ENCODE measurements at places on chromosomes 11 and 22. TPM values are rescaled to one million over a fixed set of nuclear protein-coding genes. Genes with fewer than 3 reads are reported as not detected.

DNA sequence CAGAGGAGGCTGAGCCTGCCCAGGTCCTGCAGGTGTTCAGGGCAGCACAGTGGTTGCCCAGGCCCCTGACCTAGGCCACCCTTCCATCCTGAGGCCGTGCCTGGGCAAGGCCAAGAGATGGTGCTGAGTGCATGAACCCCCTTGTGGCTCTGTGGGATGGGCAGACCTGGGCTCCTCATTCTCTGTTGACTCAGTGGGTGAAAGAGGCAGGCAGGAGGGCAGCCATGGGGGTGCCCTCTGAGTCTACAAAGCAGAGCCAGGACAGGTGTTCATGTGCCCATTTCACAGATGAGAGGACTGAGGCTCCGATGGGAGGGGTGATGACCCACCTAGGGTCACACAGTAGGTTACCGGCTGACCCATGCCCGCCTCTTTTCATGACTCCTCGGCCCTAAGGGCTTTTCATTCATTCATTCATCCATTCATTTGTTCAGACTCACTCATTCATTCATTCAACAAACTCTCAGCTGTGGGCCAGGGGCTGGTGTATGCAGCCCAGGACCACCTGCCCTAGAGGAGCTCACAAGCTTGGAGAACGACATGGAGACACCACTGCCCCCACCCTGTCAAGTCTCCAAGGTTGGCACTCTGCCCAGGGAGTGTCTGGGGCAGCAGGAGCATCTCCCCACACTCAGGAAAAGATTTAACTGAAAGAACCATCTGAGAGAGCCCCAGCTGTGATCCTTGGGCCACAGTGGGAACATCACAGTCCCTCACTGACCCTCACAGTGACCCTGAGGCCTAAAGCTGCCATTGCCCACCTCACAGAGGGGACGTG lies 40.5 kb downstream of the IGLL5 start:
- no peak for DNase-seq

GRCh38 chr11:85377901-85378300 lies 249.2 kb downstream of the DLG2 start:
- DNase-seq = no peak

H19 gene
- 0.55 TPM for total RNA-seq

PRR5L gene
- total RNA-seq = 83.1 TPM

DNA sequence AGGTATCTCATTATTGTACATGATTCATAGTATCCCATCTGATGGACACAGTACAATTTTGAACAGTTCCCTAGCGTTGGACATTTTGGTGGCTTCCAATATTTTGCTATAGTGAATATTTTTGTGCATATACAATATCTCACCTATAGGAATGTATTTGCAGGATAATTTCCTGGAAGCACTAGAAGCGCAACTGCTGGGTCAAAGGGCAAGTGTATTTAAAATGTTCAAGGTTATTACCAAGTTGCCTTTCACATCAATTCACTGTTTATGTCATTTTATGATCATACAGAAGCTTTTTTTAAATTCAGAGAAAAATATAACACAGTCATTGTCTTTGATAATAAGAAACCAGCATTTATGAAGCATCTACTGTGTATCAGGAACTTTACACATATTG lies 19.1 kb upstream of the RPS3 start:
- no peak for DNase-seq

GRCh38 chr11:34266090-34266912 lies 91.5 kb downstream of the ABTB2 start:
- DNase-seq = peak; percentile 98

DNA sequence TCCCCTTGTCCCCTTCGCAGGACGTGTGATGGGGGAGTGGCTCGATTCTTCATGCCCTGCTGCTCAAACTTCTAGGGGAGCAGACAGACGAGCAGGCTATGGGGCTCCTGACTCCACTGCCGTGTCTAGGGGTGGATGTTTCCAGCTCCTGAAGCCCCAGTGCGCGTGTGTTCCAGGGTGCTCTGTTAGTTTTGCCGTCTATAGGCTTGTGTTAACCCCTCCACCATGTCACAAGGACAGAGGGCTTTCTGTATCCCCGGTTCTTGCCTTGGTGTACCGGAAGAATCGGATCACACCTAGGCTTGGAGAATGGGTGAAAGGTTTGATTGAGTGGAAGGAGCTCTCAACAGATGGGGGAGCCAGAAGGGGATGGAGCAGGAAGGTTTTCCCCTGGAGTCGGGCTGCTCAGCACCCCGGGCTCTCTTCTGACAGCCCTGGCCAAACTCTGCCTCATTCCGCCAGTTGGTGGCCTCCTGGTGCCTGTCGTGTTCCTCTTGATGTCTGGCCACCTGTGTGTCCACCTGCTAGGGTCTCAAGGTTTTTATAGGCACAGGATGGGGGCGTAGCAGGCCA lies 810.7 kb downstream of the BRD1 start:
- no peak for DNase-seq

DNA sequence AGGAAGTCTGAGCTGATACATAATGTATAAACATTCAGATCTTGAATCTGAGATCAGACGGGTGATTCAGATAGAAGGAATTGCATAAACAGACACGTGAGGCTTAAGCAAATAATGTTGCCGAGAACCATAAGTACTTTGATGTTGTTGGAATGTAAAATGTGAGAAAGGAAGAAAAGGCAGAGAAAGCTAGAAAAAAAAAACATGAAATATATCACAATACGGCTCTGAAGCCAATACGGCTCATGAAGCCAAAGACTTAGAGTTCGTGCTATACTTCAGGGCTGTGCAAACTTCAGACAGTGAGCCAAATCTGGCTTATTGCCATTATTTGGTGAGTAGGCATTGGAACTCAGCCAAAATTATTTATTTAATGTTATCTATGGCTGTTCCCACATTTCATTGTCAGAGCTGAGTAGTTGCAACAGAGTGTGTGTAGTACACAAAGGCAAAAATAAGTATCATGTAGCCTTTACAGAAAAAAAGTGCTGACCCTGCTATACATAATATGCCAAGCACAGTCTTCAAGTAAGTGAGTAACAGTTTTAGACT lies 673.3 kb downstream of the CNTN5 start:
- peak; percentile 18 for DNase-seq

KIRREL3 gene
- 0.10 TPM for total RNA-seq

DNA sequence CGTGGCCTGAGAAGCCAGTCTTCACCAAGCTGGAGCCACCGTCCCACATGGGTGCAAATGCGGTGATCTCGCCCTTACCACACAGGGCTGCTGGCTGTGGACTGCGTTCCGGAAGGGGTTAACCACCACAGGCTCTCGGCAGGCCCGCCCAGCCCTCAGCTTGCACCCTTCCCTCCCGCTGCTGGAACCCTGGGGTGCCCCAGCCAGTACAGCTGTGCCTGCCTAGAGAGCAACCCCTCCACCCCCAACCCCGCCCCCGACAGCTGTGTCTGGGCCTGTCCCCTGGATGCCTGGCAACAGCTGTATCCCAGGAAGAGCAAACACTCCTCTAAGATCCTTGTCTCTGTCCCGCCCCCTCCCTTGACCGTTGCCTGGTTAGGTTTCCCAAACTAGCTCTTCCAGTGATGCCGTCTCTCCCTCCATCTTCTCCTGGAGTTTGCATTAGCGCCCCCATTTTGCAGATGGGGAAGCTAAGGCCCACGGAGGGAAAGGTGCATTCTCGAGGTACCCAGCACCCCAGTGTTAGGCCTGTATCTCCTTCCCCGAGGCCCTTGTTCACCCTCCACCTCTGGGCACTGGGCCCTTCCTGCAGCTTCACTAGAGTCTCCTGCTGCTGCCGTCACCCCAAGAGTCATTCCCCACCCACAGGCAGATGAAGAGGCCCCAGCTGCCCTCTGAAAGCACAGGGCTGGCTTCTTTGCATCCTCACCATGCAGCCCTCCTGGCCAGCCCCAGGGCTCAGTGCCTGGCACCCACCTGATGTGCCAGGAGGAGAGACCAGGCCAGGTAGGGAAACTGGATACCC lies 12.6 kb upstream of the COX8A start:
- DNase-seq = no peak

GRCh38 chr11:87255589-87255988 lies 217.9 kb downstream of the TMEM135 start:
- no peak for DNase-seq

GRCh38 chr11:34027516-34028408 lies 23.8 kb upstream of the CAPRIN1 start:
- peak; percentile 60 for DNase-seq

AQP11 gene
- total RNA-seq = 2.1 TPM

DNA sequence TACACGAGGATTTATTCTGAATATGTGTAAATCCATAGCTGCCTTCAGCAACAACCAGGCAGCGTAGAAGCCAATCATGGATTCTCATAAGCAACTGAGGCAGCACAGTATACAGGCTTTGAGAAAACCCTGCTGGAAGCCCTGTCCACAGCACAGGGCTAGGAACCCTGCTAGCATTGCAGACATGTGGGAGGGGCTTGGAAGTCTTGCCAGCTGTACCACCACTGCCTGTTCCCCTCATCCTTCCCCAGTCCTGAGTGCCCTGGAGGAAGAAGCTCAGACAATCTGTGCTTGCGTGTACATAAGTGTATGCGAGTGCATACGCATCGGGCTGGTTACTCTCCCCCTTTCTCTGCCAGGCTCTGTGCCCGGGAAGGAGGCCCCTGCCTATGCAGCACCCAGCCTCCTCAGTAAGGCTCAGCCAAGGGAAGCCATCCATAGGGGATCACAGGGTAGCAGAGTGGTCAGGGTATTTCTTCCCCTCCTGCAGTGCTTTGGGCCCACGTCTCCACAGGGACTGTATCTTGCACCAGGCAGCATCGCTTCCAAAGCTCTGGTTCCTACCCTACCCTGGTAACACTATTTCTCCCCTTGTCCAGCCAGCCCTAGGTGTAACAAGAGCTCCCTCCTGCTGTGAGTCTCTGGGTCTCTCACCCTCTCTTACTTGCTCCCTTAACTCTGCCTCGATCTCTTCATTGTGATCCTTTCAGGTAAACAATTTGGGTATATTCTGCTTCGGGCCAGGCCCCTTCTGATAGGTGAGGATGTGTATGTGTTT lies 90.5 kb downstream of the GALNT18 start:
- no peak for DNase-seq

DNA sequence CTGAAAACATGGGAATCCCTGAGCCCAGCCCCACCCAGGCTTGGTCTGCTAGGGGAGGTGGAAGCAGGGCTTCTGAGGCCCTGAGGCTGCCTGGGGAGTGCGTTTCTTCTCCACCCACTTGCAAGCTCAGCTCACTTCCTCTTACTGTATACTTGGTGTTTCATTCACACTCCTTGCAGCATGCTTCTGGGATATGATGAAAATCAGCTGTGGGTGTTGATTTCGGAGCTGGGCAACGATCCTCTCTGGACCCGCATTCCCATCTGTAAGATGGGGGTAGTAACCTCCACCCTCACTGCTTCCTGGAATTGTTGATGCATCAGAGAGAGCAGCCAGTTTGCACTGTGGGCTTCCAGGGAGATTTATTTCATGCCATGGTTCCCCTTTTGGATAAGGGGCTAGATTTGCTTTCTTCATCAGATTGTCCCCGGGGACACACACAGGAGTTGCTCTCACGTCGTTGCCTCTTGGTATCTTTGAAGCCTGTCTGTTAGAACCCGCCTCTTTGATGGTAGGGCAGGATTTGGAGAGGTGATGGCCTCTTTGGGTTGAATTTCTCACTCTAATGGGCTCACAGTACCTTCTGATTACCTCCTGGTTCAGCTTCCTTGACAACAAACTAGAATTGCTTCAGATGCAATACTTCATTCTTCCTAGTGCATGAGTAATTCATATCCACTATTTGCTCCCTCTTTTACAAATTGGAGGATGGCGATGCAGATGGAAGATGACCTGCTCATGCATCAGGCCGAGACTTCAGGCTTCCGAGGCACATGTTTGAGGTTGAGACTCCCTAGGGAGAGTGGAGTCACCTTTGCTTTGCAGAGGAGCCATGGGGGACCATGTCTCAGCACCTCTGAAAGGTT lies 40.4 kb downstream of the BCR start:
- DNase-seq = peak; percentile 69

- DNase-seq = no peak
These were observed 93.8 kb downstream of the NECTIN1 start for GRCh38 chr11:119635041-119635740.

- DNase-seq = no peak
These were observed 117.7 kb downstream of the CACNA1I start for GRCh38 chr22:39688186-39688785.

PLAAT5 gene
- total RNA-seq = 0.40 TPM

RTL10 gene
- 6.3 TPM for total RNA-seq

- no peak for DNase-seq
These were observed 14.5 kb downstream of the ACP2 start for GRCh38 chr11:47233989-47234668.

DNA sequence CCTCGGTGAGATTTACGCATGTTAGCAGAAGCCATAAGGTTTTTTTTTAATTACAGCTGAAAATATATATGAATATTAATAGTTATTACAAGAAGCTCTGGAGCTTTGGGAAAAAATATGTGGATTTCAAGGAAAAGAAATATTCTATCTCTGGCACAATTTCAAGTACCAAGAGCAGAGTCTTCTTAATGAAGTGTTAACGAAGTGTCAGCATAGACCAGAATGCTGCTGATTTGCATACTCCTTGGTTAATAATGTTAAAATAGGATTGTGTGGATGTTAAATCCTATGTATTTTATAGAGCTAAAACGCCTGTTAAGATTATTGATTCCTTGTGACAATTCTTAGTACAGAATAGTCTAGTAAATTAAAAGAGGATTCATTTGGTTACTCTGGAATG lies 57.0 kb upstream of the FAT3 start:
- no peak for DNase-seq

DNA sequence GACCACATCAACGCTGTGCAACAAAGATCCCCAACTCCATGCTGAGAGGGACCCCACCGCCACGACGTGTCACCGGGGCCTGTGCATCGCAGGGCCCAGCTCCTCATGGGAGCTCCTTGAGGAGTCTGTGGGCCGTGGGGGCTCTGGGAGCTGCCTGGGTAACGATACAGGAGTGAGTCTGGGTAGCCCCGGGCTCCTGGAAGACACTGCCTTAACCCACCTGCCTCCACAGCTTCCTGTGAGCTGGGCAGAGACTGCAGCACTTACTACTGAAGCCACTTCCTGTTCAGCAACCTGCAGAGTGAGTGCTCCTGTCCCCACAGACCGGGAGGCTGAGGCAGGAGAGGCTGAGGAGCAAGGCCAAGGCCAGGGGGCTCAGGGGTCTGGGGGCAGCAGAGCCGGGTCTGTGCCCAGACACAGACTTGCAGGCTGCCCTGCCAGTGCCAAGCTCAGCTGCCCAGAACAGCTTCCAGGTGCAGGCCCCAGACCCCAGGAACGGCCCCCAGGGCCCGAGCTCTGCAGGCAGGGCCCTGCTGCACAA lies 226.7 kb downstream of the BRD1 start:
- no peak for DNase-seq

MRPL48 gene
- 22.1 TPM for total RNA-seq
